ENCODE measurements at places on chromosomes 2 and 18. TPM values are rescaled to one million over a fixed set of nuclear protein-coding genes. Genes with fewer than 3 reads are reported as not detected.

ANKRD23 gene
- 1.3 TPM for total RNA-seq

CACNB4 gene
- total RNA-seq, result 2.1 TPM

INO80C gene
- total RNA-seq, result 1.5 TPM

GCG gene
- total RNA-seq, result not detected

XIRP2 gene
- 0.51 TPM for total RNA-seq

TMEFF2 gene
- total RNA-seq, result 0.33 TPM

DSEL gene
- 157 TPM for total RNA-seq

HOXD10 gene
- not detected for total RNA-seq

CYP26B1 gene
- total RNA-seq, result 0.51 TPM

SNORC gene
- 0.83 TPM for total RNA-seq

C1GALT1C1L gene
- 0.51 TPM for total RNA-seq

PSMA8 gene
- total RNA-seq, result not detected

MERTK gene
- 6.6 TPM for total RNA-seq

MLPH gene
- total RNA-seq, result 8.2 TPM

CD207 gene
- not detected for total RNA-seq

TOGARAM2 gene
- total RNA-seq, result 0.26 TPM

CTNNA2 gene
- not detected for total RNA-seq

PID1 gene
- 8.2 TPM for total RNA-seq

KCNF1 gene
- 2.6 TPM for total RNA-seq

PARD3B gene
- 20.6 TPM for total RNA-seq

PER2 gene
- total RNA-seq, result 2.1 TPM

RGPD3 gene
- total RNA-seq, result 0.17 TPM

SCN2A gene
- total RNA-seq, result 2.1 TPM

CPLX4 gene
- total RNA-seq, result not detected

GCC2 gene
- total RNA-seq, result 23.6 TPM

SMYD1 gene
- not detected for total RNA-seq

LBX2 gene
- 3.0 TPM for total RNA-seq

UGT1A5 gene
- total RNA-seq, result not detected

HOXD11 gene
- not detected for total RNA-seq

UGT1A10 gene
- total RNA-seq, result not detected

ADD2 gene
- 2.5 TPM for total RNA-seq

DSC1 gene
- not detected for total RNA-seq

LRP1B gene
- total RNA-seq, result under 0.01 TPM

DLGAP1 gene
- total RNA-seq, result 0.51 TPM

FIGN gene
- 1.5 TPM for total RNA-seq

TMEM200C gene
- total RNA-seq, result 0.17 TPM

ADCYAP1 gene
- total RNA-seq, result not detected

C2orf49 gene
- 23.4 TPM for total RNA-seq

RFX8 gene
- total RNA-seq, result 2.6 TPM

PSTPIP2 gene
- total RNA-seq, result 8.2 TPM

INHA gene
- 0.26 TPM for total RNA-seq

Measured in fibroblast of lung (primary cell).